ENCODE measurements at places on chromosomes 1 and 21. TPM values are rescaled to one million over a fixed set of nuclear protein-coding genes. Genes with fewer than 3 reads are reported as not detected.

CHI3L1 gene
- total RNA-seq = not detected

S100A7 gene
- total RNA-seq = not detected

IVL gene
- total RNA-seq = not detected

SAMSN1 gene
- total RNA-seq = not detected

CD1E gene
- total RNA-seq = not detected

FAM177B gene
- total RNA-seq = not detected

FAM110D gene
- total RNA-seq = not detected

TEX38 gene
- not detected for total RNA-seq

GRCh38 chr1:59707178-59707791 lies 107.5 kb upstream of the HOOK1 start:
- no peak for DNase-seq

- DNase-seq = no peak
These were observed 59.6 kb downstream of the SIK1 start for GRCh38 chr21:43367296-43367695.

GRCh38 chr1:58818075-58818474 lies 34.2 kb upstream of the JUN start:
- no peak for DNase-seq

DNA sequence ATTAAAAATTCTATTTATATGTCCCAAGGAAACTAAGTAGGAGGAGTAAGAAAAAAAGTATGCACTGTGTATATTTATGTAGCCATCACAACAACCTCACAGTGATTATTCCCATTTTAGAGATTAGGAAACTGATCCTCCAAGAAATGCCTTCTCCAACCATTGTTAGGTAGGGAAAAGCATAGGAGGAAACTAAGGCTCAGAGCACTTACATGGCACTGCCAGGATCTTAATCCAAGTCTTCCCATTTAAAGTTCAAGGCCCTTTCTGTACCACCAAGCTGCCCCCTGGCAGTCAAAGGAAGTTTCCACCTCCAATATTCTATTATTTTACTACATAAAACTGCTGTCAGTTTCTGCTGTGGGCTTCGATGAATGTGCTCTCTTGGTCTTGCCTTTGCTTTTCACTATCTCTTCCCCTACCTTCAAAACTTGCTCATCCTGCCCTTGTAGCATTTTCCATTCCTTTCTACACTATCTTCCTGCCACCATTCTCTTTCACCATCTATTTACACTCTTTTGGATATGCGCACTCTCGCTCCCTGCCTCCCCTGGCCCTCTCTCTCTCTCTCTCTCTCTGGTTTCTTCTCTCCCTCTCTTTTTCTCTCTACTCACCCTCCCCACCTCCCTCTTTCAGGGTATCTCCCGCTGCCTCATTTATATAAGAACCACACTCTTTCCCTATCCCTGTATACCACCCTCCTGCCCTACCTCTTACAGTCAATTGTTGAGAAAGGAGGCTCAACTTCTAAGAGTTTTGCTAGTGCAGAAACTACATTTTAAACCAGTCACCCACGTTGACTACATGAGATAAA lies 34.0 kb downstream of the PUM1 start:
- no peak for DNase-seq

- DNase-seq = no peak
These were observed 52.9 kb downstream of the MATN1 start for GRCh38 chr1:30670240-30671060.

DNA sequence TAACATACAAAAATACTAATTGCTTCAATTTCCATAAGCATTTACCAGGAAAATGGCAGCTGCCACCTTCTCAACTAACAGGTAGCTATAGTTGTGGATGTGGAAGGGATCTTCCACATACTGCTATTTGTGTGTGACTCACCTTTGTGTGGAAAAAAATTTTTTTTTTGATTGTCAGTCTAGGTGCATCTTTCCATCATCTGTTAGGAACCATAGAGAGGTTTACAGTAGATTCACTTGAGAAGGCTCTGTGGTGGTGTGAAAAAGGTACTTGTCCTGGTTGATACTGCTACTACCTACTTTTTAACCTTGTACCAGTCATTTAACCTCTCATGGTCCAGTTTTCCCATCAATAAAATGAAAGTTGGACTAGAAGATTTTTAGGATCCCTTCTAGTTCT lies 12.9 kb downstream of the DDX20 start:
- no peak for DNase-seq

DNA sequence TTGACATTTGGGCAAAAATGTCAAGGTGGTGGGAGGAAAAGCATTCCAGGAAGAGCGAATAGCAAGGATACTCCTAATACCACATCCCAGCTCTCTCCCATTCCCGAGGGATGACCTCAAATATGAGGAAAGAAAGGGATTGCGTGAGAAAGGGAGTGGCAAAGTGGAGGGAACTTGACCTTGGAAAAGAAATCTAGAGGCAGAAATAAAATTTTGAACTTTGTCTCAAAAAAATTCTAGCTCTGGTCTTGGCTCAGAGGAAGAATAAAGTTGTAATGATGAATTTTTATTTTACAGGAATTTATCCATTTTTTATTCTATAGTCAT lies 127.8 kb downstream of the TBX19 start:
- DNase-seq = no peak

- DNase-seq = no peak
These were observed 25.5 kb downstream of the GBP2 start for GRCh38 chr1:89100412-89100811.

GRCh38 chr1:62977366-62977765 lies 193.4 kb downstream of the ATG4C start:
- no peak for DNase-seq

GRCh38 chr1:10549904-10550664 lies 75.3 kb downstream of the PEX14 start:
- no peak for DNase-seq

- no peak for DNase-seq
These were observed 3.7 kb downstream of the MFSD2A start for GRCh38 chr1:39958403-39959200.

DNA sequence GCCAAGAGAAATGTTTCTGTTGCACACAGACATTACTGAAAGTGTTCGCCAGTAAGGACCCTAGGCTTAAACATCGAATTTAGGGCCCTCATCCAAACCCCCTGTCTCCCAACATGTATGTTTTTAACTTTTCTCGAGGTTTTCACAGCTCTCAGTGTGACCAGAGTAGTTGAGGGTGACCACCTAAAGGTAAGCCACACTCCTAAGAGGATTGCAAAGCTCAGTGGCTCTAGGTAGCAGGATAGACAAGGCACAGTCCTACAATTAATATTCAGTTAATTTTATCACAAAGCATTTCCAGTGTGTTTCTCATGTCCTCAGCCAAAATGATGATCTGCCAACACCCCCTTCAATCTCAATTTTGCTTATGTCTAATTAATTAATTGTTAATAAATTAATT lies 695 bp upstream of the ALG14 start:
- DNase-seq = no peak
